Midbrain (tissue), 1 donor: ENCODE measurements at places on chromosomes 6 and 20.

- DNase-seq, result no peak
Observed at GRCh38 chr6:148392671-148393070, 50.0 kb downstream of the SASH1 start.

DNA sequence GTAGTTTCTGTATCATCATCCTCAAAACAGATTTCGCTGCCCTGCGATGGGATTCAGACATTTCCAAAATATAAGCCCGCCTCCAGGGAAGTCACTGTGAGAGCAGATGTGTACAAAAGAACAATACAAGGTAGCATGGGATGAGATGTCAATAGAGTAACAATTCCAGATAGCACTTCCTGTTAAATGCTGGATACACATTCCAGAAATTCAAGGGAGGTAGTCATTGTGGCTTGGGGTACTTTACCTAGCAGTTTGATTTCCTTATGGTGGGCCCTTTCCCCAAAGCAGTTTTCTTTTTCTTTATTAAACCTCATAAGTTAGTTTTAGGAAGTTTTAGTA lies 2.5 kb downstream of the RNF217 start:
- no peak for DNase-seq

DNA sequence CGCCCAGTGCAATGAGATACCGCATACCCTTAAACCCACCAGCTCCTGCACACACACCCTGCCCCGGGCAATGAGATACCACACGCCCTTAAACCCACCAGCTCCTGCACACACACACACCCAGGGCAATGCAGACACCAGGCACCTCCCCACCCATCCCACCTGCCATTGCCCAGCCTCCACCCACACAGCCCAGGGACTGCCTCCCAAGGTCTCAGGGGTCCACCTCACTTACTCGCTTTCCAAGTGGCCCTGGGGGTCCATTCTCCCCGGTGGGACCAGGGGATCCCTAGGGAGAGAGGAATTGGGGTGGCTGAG lies 24.0 kb downstream of the COL11A2 start:
- DNase-seq, result no peak

GRCh38 chr20:64099880-64100565 lies 7.3 kb downstream of the NPBWR2 start:
- DNase-seq, result no peak

- no peak for DNase-seq
Observed at GRCh38 chr6:64932486-64932885, 774.5 kb downstream of the EYS start.
